Fibroblast of skin of scalp (primary cell): ENCODE measurements at places on chromosomes 5 and 9.

DNA sequence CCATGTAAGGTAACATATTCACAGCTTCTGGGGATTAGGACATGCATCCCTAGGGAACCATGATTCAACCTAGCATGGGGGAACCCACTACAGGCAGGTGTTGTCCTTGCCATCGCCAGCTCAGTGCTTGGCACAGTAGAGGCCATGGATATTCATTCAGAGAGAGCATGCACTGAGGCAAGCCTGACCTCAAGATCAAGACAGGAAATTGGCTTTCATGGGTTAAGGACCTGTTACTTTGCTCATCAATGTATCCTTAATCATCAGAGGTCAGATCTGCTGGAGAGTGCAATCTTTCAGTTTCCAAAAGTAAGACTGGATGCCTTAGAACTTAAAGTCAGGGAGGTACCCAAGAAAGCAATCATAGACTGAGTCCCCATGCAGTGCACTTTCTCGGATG is 84.0 kb downstream of the KCNIP1 start:
- DNase-seq = no peak

DNA sequence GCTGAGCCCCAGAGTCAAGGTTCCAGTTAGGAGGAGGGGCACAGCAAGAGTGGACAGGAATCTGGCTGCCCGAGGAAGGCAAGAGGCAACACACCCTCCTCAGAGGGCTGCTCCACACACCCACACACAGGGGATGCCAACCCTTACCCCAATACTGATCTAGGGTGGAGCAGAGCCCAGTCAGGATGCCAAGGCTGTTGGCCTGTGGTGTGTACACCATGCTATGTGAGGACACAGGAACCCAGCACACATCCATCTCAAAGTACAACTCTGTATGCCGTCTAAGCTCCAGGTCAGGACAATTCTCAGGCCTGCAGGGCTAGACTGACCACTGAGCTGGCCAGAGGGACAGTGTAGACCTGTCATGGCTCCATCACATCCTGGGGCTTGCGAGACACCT is 2.6 kb downstream of the SEPTIN8 start:
- no peak for DNase-seq

DNA sequence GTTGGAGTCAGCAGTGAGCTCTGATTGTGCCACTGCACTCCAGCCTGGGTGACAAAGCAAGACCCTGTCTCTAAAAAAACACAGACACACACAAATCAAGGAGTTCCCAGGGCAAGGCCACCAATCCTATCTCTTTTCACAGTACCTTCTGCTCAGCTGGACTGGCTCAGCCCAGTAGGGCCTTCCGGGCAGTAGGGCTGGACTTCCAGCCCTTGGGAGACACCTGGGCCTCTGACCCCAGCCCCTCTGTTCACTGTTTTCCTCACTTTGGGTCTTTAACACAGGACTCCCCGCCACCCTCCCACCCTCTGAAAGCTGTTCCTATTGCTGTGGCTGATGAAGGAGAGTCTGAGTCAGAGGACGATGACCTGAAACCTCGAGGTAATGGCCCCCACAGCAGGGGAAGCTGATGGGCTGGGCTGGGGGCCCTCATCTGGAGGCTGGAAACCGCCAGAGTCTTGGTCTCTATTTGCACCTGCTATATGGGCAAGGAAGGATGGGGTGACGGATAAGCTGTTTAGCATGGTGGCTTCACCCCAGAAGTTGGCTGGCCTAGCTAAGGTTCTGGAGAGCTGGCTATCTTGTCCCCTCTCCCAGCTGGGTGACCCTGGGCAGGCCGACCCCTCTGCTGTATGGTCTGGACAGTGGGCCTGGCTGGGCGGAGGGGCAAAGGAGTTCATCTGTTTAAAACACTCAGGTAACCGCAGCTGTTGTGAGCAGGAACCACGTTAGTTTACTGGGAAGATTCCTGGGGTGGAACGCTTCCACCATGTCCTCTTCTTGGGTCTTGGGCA is 25.6 kb downstream of the USP20 start:
- DNase-seq = no peak

DNA sequence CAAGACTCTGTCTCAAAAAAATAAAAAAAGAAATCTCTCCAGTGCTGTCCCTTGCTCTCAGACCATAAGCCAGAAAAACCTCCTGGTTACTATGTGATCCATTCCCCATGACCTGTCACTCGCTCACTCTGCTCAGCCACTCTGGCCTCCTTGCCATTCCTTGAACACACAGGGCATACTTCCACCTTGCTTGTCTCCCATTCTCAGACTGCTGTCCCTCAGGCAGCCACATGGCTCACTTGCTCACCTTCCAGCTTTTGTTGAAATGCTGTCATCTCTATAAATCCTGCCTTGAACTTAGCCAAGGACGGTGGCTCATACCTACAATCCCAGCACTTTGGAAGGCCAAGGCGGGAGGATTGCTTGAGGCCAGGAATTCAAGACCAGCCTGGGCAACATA is 82.9 kb downstream of the UGCG start:
- no peak for DNase-seq

GRCh38 chr5:173793648-173794548 is 94.3 kb upstream of the CPEB4 start:
- DNase-seq = no peak

DNA sequence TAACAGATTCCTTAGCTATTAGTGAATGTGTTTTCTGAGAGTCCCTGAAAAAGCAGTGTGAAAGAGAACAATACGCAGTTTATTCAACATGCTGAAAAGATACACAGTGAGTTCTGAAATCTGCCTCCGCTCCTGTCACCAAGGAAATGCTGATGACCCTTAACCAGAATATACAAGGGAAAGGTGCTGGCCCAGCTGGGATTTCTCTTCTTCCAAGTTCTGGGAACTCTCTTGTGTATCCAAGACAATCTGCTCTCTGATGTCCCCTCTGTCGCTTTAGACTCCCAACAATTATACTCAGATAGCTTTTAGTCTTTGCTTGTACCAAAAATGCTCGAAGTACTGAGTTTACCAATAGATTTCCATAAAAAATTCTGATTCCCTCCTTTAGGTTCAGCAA is 214.9 kb downstream of the TMEM167A start:
- no peak for DNase-seq

GRCh38 chr9:31799953-31800609 is 584.4 kb upstream of the ACO1 start:
- DNase-seq = peak; percentile 59

GRCh38 chr9:131312822-131313770 is 23.6 kb downstream of the PLPP7 start:
- no peak for DNase-seq

- DNase-seq = peak; percentile 14
Observed at GRCh38 chr5:173643964-173644363, 27.5 kb upstream of the BOD1 start.

DNA sequence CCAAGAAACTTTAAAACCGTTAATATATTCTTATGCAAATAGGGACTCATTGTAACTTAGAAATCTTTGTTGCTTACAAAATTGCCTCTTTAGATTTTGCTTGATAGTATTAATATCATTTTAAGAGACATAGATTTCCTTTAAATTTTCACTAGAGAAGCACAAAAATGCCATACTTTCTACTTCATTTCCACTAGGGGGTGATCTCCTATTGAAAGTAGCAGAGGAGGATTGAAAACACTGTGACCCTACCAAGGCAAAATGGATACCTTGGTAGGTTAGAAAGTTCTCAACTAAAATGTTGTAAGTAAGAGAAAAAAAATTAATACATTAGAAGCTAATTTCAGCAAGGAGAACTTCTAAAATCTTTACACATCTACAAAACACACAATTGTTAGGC is 204.9 kb downstream of the CHSY3 start:
- peak; percentile 61 for DNase-seq

DNA sequence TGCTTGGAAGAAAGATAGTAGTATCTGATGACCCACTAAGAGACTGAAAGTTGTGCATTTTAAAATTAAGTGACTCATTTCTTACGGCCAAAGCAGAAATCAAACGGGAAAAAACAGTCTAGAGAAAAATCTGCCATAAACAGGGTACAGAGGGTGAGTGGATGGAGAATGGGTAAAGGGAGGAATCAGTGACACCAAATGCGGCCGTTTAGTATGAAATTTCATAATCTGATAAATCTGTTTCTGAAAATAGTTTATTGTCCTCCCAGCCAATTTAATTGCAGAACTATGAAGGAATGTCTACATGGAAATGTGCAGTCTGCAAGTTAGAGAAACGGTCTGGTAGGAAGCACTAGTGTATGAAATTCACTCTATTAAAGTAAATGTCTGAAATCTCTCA is 39.5 kb downstream of the ADAMTS12 start:
- DNase-seq = peak; percentile 61

DNA sequence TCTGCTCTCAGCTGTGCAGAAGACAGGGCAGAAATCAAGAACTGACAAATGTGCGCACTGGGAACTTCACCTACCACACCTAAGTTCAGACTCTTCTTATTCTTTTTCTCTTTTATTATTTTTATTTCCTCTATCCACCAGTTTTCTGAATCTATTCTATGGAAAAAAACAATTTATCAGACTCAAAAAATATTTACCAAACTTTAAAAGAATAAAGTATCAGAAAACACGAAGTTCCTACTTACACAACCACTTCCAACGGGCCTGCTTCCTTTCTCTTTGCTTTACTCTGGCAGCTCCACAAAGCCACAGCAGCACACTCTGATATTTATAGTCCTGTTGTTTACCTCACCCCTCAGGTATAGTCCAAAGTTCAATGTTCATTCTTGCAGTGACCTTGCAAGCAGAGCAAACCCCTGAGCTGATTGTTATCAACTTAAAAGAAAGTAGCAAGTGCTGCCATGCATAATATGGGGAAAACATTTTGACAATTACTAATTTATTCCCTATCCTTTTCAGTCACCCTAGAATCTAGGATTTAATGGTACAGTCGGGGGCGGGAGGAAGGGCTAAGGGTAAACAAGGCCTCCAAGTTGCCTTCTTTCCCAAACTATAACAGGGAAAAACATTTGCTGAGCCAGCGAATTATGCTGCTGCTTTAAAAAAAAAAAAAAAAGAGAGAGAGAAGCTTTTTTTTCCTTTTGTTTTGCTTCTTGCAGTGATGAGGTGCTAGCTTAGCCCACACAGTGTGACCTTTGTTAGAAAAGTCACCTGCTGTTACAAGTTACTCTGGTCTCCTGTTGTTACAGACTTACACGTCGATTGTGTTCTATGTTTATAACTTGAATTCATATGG is at the start of gene SELENOP:
SELENOP (minus strand) TSS at position 302 of the 856 bp plus-strand sequence. CDS start 3,539 bp downstream, outside the sequence.
- no peak for DNase-seq

DNA sequence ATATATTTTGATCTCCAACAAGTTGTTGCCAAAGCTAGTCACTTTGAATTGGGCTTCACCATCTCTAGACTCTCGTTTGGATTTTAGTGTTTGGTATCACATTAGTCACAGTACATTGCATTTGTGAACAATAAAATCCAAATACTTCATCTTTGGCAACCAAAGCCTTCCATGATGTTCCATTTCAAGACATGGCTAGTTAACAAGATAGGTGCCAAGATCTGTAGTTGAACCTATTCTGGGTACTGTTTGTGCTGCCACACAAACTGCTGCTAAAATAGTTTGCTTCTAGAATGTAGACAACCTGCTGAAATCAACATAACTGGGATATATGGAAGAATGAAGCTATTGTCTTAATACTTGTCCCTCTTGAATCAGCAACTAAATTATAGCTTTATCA is 207.5 kb downstream of the LRRC70 start:
- DNase-seq = no peak

- DNase-seq = no peak
Observed at GRCh38 chr5:118620233-118620632, 368.1 kb downstream of the DTWD2 start.

GRCh38 chr9:134842321-134842720 is 38.3 kb upstream of the FCN2 start:
- no peak for DNase-seq

- DNase-seq = no peak
Observed at GRCh38 chr9:113526841-113527240, 63.3 kb downstream of the RGS3 start.

DNA sequence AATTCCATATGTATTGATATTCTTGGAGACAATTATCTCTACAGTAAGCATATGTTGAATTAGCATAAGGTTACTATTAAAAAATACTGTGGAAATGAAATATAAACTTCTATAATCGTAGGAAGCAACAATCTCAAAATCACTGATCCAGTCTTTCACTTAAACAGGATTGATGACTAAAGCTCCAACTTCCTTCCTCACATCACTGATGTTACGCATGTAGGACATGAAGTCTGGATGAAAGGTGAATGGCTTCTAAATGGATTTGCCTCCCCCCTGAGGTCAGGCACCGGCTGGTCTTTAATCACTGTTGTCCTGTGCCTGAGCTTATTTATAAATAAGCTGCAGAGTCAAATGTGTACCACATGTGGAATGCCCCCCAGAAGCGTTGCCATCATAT is 157.1 kb upstream of the NFIB start:
- DNase-seq = no peak

DNA sequence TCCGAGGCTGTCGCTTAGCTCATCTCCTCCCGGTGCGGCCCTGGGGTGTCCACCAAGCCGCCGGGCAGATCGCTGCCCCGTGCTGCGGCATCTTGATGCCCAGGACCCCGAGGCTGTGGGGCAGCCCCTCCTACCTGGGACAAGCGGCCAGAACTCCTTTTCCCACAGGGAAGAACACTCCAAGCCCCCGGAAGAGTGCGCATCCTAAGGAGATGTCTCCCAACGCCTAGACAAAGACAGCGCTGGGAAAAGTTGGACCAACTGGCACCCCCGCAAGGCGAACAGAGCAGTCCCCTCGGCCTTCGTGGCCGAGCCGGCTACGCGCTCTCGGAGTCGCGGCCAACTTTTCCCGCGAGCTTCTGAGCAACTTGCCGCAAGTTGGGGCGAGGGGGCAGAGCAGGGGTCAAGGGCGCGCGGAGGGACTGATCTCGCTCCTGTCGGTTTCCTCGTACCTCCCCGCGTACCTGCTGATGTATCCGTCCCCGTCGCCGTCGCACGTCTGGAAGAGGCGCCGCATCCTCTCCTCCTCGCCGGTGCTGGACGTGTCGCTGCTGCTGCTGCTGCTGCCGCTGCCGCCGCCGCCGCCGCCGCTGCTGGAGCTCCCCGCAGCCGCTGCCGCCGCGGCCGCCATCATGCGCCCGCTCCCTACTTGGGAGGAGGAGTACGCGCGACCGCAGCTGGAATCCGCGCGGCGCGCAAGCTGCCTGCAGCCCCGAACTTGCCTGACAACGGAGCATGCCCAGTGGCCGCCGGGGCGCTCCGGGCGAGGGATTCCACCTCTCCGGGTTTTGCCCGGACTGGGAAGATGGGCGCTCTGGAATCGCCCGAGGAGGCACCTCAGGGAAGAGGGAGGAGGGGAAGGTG is at the start of gene MCC:
MCC (minus strand) TSS at position 673 of the 864 bp plus-strand sequence.
- peak; percentile 94 for DNase-seq

DNA sequence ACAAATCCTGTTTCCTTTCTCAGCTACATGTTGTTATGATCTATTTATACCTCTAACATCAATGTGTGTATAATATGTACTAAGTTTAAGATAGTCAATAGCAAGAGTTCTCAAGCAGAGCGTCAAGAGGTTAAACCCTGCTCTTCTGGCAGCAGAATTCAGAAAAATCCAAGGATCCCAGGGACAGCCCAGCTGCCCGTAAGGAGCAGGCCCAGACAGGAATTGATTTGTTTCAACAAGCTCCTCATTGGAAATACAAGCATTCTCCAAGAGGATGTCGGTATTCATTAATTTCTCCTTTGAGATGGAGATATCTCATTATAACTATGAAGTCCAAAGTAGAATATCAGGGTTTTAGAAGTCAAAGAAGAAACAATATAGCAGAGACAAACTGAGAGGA is 14.9 kb downstream of the EFNA5 start:
- DNase-seq = no peak

GRCh38 chr5:180799194-180799593 is 3.4 kb downstream of the MGAT1 start:
- DNase-seq = no peak
